Stromal cell of bone marrow (primary cell): ENCODE measurements at places on chromosomes 6 and 20.

DNA sequence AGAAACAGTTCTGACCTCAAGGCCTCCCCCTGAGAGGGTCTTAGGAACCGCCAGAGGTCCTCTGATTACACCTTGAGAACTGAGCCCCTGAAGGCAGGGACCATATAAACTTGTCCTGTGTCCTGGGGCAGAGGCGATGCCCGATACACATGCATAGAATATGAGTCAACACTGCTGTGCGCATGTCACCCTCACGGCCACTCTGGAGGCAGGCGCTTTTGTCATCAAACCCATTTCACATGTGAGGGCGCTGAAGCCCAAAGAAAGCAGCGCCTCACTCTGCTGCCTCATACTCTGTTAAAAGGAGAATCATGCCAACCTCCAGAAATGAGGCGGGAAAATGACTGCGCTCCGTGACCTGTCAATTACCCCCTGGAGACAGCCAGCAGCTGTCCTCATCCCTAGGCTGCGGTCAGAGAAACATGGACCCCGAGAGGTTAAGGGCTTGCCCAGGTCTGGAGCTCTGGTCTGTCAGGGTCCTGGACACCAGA, 158.3 kb downstream of the GRM4 start:
- no peak for DNase-seq

GRCh38 chr20:36742558-36742957, 3.3 kb downstream of the NDRG3 start:
- DNase-seq: no peak

DNA sequence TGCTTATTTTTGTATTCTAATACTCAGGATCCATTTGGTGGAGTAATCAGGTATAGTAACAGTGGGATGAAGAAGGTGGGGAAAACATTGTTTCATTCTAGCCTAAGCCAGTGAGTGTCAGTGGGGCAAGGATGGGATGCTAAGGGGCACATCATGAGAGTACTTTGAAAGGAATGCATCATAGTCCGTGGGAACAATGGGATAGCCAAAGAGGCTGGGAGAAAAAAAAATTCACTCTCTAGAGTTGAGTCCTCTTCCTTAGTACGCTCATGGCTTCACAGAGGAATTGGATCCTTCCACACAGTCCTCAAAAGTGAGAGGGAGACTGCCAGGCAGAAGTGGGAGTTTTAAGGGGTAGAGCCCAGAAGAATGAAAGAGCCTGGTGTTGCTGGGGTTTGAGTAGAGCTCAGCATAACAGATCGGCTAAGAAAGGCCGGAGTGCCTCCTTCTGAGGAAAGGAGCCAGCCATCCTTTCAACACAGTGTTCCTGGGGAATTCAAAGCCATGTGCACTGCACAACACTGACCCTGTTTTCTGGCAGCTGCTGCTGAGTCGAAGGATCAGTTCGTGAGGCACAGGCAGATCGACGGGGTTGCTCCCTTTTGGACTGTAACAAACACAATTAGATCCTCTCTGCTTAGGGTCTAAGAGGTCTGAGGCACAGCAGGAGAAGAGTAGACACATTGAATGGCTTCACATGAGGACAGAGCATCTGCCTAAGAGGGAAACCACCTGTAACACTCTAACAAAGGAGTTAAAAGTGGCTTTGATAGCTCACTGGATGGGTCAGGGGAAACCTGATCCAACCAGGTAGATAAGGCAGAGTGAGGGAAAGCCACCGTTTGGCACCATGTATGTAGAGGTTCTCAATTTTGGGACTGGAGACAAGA, 61.2 kb downstream of the ELOVL5 start:
- no peak for DNase-seq

GRCh38 chr6:150053450-150053849, 15.5 kb downstream of the ULBP3 start:
- no peak for DNase-seq

- no peak for DNase-seq
Measured at GRCh38 chr6:146962329-146962728, 241.9 kb upstream of the STXBP5 start.

DNA sequence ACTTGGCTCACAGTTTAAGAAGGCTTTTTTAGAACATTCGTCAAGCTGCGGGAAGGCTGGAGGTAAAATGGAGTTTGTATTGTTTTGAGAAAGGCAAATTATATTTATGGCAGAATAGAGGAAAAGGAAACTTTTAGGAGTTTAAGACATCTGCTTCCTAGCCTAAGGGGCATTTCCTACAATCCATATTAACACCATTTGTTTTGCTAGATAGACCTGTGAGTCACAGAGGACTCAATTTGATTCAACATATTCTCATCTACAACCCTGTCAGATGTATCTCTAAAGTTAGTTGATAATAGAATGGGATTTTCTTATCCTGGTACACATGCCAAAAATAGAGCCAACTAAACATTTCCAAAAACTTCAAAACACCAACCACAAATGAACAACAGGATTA, 35.0 kb downstream of the RCAN2 start:
- no peak for DNase-seq

DNA sequence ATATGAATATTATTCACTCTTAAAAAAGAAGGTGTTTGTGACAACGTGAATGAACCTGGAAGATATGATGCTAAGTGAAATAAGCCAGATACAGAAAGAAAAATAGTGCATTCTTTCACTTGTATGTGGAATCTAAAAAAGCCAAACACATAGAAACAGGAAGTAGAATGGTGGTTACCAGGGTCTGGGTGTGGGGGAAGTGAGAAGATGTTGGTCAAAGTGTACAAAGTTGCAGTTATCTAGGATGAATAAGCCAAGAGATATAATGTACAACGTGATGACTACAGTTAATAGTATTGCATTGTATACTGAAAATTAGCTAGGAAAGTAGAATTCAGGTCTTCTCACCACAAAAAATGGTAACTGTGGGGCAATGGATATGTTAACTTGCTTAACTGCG, 151.1 kb upstream of the HCRTR2 start:
- no peak for DNase-seq

DNA sequence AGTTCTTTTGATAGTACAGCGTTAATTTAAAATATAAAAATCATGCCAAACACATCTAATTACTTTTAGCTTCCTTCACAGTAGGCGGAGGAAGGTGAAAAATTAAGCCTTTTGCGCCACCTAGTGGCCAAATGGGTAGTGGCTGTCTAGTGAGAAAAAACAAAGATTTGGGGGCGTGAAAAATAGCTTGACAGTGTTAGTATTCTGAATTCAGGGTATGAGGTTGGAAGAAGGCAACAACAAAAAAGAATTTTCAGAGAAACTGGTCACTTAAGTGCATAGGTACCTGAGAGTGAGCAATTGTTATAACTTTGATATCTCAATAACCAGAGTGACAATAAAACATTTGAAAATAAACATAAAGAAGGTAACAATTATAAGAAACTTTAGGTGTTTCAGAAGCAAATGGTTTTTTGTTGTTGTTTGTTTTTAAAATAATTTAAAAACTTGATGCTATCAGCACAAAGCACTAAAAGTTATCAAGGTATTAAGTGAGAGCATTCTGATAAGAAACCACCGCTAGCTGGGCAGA, 14.3 kb downstream of the PSMB9 start:
- DNase-seq: peak; percentile 54

GRCh38 chr20:47205577-47206123, 150.8 kb downstream of the ZMYND8 start:
- peak; percentile 76 for DNase-seq

DNA sequence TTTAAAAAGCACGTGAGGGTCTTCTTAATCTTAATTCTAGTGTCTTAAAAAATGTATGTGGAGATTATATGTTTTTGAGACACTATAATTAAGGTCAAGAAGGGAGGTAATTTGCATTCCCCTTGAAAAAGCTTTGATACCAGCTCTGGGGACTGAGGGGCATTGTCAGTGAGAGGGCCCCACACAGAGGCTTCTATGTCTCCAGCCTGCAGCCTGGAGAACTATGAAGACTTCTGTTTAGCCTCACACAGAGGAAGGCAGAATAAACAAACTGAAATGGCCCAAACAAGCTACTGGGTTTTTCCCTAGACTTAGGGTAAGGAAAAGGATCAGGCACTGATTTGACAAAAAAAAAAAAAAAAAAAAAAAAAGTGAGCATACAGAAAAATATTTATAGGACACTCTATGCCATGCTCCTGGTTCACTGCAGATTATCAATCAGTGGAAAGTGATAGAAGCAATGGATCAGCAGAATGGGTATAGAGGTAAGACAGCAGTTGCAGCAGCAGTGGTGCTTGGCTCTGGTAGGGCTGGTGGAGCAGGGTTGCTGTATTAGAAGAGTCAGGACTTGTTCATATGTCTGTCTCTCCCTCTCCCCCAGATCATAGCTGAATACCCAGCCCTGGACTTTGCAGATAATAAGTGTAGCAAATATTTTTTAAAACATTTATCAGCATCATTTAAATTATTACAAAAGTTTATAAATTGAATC, 85.4 kb downstream of the KLHL32 start:
- DNase-seq: no peak

GRCh38 chr20:25222461-25223178, 25.3 kb upstream of the PYGB start:
- no peak for DNase-seq

DNA sequence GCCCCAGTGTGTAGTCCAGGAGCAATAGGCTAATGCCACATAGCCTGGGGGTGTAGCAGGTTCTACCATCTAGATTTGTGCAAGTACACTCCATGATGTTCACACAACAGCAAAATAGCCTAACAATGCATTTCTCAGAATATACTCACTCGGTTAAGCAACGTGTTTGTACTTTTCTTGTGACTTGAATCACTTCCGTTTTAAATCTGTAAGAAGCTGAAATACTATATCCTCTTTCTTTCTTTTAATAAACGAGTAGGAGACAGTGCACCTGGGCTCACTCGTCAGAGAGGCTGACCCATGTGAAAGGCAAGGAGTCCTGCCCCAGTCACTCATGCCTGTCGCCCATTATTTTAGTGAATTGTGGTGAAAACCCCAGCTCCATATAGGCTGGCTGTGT, 201.6 kb downstream of the FOXA2 start:
- no peak for DNase-seq

DNA sequence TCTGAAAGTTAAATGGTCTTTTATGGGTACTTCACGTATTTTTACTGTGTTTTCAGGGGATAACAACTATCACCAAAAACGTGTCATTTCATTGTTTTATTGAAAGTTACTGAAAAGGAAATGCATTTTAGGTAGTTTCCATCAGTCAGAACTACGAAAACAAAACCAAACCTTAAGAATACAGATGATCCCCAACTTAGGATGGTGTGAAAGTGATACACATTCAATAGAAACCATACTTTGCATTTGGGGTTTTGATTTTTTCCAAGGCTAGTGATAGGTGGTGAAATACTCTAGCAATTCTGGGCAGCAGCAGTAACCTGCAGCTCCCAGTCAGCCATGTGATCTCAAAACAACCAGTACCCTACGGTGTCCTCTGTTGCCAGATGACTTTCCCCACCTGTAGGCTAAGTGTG, 25.9 kb upstream of the EFHC1 start:
- DNase-seq: no peak

DNA sequence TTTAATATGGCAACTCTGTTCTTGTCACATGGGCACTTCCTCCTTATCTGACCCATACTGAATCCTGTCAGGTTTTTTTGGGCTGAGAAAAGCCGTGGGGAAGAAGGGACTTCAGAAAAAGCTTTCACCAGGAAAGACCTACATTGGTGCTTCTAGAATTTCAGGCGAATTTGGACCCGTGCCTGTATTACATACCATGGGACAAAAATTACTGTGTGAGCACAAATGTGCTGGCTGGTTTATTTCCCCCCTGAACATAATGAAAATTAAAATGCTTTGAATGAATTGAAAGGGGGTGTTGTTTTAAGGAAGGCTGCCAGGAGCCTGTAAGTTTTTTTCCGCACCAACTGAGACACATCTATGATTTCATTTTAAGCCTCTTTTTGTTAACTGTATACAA, 29.6 kb downstream of the CAP2 start:
- DNase-seq: no peak

DNA sequence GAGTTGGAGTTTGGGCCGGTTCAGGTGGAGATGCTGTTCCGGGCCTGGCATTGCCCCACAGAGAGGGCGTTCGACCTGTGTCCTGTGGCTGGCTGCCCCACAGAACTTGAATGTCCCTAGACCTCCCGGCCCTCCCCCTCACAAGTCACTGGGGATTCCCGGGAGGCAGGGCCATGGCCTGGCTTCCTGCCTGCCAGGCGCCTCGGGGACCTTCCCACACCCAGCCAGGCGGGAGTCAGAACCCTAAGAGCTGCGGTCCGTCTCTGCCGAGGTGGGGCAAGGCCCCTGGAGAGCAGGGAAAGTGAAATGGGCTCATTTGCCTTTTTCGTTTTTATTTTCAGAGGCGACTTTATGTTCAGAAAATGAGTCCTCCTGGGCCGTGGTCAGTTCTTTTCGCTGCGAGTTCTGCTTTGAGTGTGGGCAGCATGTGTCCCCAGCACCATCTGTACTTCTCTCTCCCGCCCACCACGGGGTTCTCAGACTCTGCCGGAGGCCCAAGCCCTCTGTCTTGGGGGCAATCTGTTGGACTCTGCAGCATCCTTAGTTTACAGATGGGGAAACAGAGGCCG, 8.5 kb downstream of the RBM38 start:
- no peak for DNase-seq

GRCh38 chr6:143097224-143097795, 36.6 kb downstream of the AIG1 start:
- DNase-seq: no peak

- no peak for DNase-seq
Measured at GRCh38 chr6:167212713-167213005, 54.9 kb upstream of the GPR31 start.

GRCh38 chr6:124741341-124741740, 220.9 kb upstream of the RNF217 start:
- DNase-seq: no peak

GRCh38 chr6:131808460-131809269, 845 bp downstream of the ENPP1 start:
- no peak for DNase-seq

DNA sequence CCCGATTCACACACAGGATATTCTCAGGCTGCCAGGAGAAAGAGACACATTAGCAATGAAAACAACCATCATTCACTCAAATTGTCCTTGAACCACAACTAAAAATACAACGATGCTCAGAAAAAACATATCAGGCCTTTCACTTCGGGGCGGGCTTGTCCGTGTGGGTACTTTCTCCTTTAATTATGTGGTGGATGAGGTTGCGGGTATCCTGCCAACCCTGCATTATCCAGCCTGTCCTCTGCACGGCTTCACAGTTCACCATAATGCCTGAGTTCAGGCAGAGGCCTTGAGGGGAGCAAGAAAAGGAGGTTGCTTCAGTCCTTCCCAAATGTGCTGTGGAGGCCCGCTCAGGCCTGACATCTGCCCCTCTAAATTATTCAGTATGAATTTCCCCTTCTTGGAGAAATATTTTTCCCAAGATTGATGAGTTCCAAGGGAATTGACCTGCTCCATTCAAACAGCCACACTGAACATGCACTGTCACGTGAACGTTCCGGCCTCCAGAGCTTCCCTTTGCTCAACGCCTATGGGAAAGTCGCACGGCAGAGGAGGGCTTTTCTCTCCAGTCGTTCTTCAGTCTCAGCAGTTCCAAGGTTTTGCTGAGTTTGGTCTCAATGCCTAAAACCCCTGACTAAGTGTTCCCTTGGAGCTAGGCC, 70.3 kb downstream of the MYLK4 start:
- peak; percentile 44 for DNase-seq
